ENCODE measurements at places on chromosomes 6 and 20. TPM values are rescaled to one million over a fixed set of nuclear protein-coding genes. Genes with fewer than 3 reads are reported as not detected.

Gene RPP40
- 3.3 TPM for total RNA-seq

DNA sequence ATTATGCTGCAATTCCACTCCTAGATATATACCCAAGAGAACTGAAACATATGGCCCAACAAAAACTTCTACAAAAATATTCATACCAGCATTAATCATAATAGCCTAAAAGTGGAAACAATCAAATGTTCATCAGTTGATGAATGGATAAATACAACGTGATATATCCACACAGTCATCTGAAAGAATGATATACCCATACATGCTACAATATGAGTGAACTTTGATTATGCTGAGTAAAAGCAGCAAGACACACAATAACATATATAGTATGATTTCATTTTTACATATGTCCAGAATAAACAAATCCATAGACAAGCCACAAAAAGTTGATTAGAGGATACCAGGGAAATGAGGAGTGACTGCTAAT, 30.7 kb downstream of the CDK19 start:
- no peak for DNase-seq

- peak; percentile 24 for DNase-seq
Observed at GRCh38 chr6:83055366-83055964, 10.2 kb downstream of the UBE3D start.

- DNase-seq = no peak
Observed at GRCh38 chr6:13288481-13288880, 39.9 kb downstream of the TBC1D7 start.

Gene ADRM1
- total RNA-seq = 67.2 TPM
